Endothelial cell (in vitro differentiated cells): ENCODE measurements at places on chromosomes 7 and 10. TPM values are rescaled to one million over a fixed set of nuclear protein-coding genes. Genes with fewer than 3 reads are reported as not detected.
A peak's percentile ranks its signal among the peaks of the same experiment; 100 is the strongest.

DNA sequence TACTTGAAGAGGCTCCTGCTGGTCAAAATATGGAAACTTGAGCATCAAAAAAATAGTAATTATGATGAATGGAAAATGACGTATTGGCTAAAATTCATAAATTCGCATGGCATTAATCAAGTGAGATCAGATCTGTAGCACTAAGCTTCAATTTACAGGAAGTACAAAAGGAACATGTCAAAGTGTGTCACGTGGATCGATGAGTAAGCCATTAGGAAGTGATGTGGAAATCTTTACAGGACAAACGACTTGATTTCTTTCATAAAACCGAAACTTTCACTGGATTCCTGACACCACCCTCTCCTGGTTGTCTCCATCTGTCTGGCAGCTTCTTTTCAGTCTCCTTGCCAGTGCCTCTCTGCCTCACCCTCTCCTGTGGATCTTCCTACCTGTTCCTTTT, 25.8 kb downstream of the AKR1C8 start:
- H3K4me3 ChIP-seq, result no peak overlapping the region
- no peaks in the 10 kb centered on the region for H3K4me1 ChIP-seq
- H3K27ac ChIP-seq, result no peak overlapping the region
- no peaks in the 10 kb centered on the region for H3K27me3 ChIP-seq
- no peak for DNase-seq

GRCh38 chr10:71285180-71285545, 33.9 kb upstream of the SLC29A3 start:
- peak; percentile 60 for DNase-seq
- H3K36me3 ChIP-seq, result peaks cover 56% of the 10 kb centered on the region
- no peak overlapping the region for H3K27ac ChIP-seq
- peaks cover 25% of the 10 kb centered on the region for H3K4me1 ChIP-seq

UCMA gene
- total RNA-seq, result not detected

GRCh38 chr7:21300692-21301091, 127.2 kb upstream of the SP4 start:
- H3K4me3 ChIP-seq, result no peak overlapping the region
- no peaks in the 10 kb centered on the region for H3K4me1 ChIP-seq
- DNase-seq, result no peak

GRCh38 chr7:20089431-20089830, 127.8 kb downstream of the MACC1 start:
- no peaks in the 10 kb centered on the region for H3K4me1 ChIP-seq
- DNase-seq, result no peak
- no peak overlapping the region for H3K4me3 ChIP-seq
- H3K27ac ChIP-seq, result no peak overlapping the region
- H3K27me3 ChIP-seq, result no peaks in the 10 kb centered on the region

GRCh38 chr7:71193099-71193810, 61.3 kb downstream of the GALNT17 start:
- no peak overlapping the region for H3K4me3 ChIP-seq
- H3K27me3 ChIP-seq, result no peaks in the 10 kb centered on the region
- H3K36me3 ChIP-seq, result peaks cover 6% of the 10 kb centered on the region
- DNase-seq, result no peak
- no peaks in the 10 kb centered on the region for H3K4me1 ChIP-seq

DNA sequence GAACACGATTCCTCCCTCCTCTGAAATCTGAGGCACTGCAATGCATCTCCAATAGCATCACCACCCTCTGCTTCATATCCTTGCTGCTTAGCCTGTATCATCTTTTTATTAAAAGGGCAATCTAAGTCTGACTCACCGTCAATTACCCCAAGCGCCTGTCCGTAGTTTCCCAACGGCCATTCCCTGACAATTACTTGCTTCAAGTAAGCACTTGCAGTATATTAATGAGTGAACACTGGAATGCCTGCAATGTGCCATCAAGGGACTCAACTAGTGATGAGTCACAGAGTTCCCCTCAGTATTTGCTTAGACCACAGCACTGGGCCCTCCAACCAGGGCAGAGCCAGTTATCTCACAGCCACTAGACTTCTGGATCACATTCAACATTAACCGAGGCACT, 19.5 kb upstream of the PPP1R3C start:
- H3K27ac ChIP-seq, result no peak overlapping the region
- no peak overlapping the region for H3K4me3 ChIP-seq
- no peaks in the 10 kb centered on the region for H3K36me3 ChIP-seq

- peaks cover 66% of the 10 kb centered on the region for H3K36me3 ChIP-seq
- H3K27ac ChIP-seq, result no peak overlapping the region
- H3K4me3 ChIP-seq, result peak overlapping the region; percentile 21
- DNase-seq, result no peak
These were observed 13.1 kb downstream of the CASP2 start for GRCh38 chr7:143300959-143301935.

EN2 gene
- total RNA-seq, result 2.1 TPM

GRCh38 chr7:121027761-121028669, 39.5 kb downstream of the CPED1 start:
- H3K4me3 ChIP-seq, result no peak overlapping the region
- H3K27me3 ChIP-seq, result no peaks in the 10 kb centered on the region

PHKG1 gene
- total RNA-seq, result not detected

KCNIP2 gene
- total RNA-seq, result 7.7 TPM

DNA sequence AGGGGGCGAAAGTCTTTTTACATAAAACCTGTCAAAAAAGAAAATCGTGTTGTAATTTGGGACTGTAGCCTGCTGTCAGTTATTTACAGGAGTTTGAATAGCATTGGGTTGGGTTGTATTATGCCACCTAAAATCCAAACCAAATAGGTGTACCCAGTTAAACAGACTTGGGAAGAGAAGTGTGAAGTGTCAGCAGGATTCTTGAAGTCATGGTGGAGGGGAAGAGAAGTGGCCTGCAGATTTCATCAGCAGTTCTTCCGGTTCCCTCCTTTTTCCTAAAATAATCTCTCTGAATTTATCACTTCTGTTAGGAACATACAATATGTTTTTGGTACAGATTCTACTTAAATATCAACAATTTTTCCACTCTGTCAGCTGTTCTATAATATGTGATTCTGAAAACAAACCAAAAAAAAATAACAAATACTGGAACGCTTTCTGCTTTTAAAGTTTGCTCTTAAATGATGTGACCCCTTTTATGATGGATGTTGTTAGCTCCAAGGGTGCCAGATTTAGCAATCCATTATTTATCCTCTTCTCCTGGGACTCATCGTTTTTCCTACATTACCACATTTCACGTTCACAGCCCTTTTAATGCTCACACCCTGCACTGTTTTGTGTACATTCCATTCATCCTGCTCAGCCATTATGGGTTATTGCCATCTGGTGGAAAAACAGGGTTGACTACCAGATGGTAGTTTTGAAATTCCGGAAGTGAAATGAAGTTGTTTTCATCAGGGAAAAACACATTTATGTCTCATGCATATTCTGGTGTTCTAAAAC, 18.7 kb upstream of the ARHGAP12 start:
- peaks cover 17% of the 10 kb centered on the region for H3K4me1 ChIP-seq
- no peak overlapping the region for H3K27ac ChIP-seq
- no peak overlapping the region for H3K4me3 ChIP-seq

C10orf53 gene
- not detected for total RNA-seq

DNA sequence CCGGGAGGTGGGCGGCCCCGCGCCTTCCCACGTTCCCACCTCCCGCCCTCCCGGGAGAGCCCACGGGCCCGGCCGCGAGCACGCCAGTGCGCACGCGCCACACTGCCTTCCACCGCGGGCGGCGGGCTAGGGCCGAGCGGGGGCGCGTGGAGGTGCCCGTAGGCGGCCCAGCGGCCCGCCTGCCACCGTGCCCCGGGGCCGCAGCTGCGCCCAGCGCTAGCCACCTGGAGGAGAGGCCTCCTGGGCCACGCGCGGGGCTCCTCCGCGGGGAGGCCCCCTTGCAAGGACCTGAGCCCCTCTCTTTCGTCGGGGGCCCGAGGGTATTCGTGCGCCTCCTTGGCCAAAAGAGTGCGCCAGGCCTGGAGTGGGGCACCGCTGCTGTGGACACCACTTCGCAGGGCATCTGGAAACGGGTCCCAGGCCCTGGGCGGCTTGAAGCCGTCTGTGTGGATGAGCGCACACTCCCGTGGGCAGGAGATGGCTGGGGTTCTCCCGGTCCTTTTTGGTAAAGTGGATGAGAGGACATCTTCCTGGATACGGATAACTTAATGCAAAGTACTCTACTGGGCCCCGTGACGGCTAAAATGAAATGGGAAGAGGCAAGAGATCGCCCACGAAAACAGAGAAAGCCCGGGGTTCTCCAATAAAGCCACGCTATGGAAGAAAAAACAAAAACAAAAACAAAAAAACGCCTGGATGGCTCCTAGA, 9.0 kb upstream of the EBF3 start:
- DNase-seq, result no peak
- peaks cover 28% of the 10 kb centered on the region for H3K4me1 ChIP-seq
- H3K4me3 ChIP-seq, result no peak overlapping the region
- H3K36me3 ChIP-seq, result peaks cover 4% of the 10 kb centered on the region
- peaks cover 19% of the 10 kb centered on the region for H3K27me3 ChIP-seq

HNRNPA2B1 gene
- 623 TPM for total RNA-seq

GRCh38 chr7:136845899-136846465, 22.5 kb upstream of the CHRM2 start:
- H3K27me3 ChIP-seq, result no peaks in the 10 kb centered on the region
- DNase-seq, result no peak
- H3K4me3 ChIP-seq, result no peak overlapping the region

GRCh38 chr10:110138197-110138812, 69.1 kb upstream of the MXI1 start:
- peaks cover 18% of the 10 kb centered on the region for H3K4me1 ChIP-seq
- no peak for DNase-seq
- peaks cover under 1% of the 10 kb centered on the region for H3K36me3 ChIP-seq
- H3K27ac ChIP-seq, result no peak overlapping the region
- H3K27me3 ChIP-seq, result peaks cover 3% of the 10 kb centered on the region
- H3K4me3 ChIP-seq, result no peak overlapping the region

DNA sequence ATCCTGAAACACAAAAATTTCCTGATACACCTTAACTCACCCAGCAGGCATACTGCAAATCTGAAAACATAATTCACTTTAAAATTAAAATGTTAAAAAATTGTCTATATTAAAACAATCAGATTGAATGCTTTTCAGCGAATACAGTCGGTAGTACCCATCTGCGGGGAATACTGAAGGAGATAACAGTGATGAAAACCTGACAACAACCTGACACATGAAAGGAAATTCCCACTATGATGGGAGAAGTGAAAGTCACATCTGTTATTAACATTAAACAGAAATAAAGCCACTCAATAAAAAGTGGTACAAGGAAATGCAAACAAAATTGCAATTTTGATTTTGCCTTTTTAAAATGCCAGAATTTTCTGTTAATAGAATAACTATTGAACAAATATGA, 448.0 kb upstream of the SEMA3A start:
- H3K27ac ChIP-seq, result no peak overlapping the region
- no peak for DNase-seq
- H3K36me3 ChIP-seq, result no peaks in the 10 kb centered on the region
- H3K4me1 ChIP-seq, result no peaks in the 10 kb centered on the region

SRRM3 gene
- total RNA-seq, result 27.1 TPM

ITPRID1 gene
- total RNA-seq, result not detected

- H3K27ac ChIP-seq, result no peak overlapping the region
- peaks cover 6% of the 10 kb centered on the region for H3K27me3 ChIP-seq
- no peaks in the 10 kb centered on the region for H3K36me3 ChIP-seq
- no peak overlapping the region for H3K4me3 ChIP-seq
These were observed 57.4 kb upstream of the BAIAP2L1 start for GRCh38 chr7:98458090-98458875.

GRCh38 chr10:100528921-100529474, 673 bp downstream of the NDUFB8 start:
- H3K27ac ChIP-seq, result peak overlapping the region; percentile 84
- no peaks in the 10 kb centered on the region for H3K27me3 ChIP-seq
- H3K4me3 ChIP-seq, result peak overlapping the region; percentile 100
- peaks cover 20% of the 10 kb centered on the region for H3K4me1 ChIP-seq
- no peak for DNase-seq

STN1 gene
- total RNA-seq, result 11.5 TPM

POM121C gene
- 66.4 TPM for total RNA-seq

DNA sequence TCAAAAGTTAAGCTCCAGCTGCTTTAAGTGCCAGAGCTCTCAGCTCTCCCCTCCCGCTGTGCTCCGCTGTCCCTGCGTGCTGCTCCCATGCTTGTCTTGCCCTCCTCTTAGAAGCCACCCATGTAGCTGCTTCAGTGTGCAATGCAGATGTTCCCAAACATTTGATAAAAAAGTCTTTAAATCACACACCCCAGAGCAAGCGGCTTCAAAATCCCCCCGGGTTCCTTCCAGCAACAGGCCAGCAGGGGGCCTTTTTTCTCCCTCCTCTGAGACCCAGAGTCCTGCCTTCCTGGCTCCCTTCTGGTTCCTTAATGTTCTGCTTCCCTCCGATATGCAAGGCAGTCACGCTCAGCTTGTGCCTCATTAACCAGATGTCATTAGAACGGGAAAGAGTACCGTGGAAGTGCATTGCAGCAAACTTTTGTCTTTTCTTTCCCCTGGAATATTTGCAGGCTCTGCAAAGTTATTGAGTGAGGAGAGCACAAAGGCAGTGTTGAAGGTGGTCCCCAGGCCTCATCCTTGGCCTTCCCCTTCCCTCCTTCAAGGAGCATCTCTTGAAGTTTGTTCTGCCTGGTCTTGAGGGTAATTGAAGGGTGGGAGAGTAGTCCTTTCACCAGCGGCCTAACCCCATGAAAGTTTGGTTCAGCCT, 25.5 kb downstream of the LDB3 start:
- no peak overlapping the region for H3K4me3 ChIP-seq
- no peak overlapping the region for H3K27ac ChIP-seq
- peaks cover 4% of the 10 kb centered on the region for H3K36me3 ChIP-seq
- peaks cover 16% of the 10 kb centered on the region for H3K27me3 ChIP-seq
- peak; percentile 69 for DNase-seq

GRCh38 chr7:93046641-93047040, 71.1 kb downstream of the SAMD9 start:
- H3K27ac ChIP-seq, result no peak overlapping the region
- H3K4me1 ChIP-seq, result no peaks in the 10 kb centered on the region
- no peak overlapping the region for H3K4me3 ChIP-seq
- DNase-seq, result no peak

DNA sequence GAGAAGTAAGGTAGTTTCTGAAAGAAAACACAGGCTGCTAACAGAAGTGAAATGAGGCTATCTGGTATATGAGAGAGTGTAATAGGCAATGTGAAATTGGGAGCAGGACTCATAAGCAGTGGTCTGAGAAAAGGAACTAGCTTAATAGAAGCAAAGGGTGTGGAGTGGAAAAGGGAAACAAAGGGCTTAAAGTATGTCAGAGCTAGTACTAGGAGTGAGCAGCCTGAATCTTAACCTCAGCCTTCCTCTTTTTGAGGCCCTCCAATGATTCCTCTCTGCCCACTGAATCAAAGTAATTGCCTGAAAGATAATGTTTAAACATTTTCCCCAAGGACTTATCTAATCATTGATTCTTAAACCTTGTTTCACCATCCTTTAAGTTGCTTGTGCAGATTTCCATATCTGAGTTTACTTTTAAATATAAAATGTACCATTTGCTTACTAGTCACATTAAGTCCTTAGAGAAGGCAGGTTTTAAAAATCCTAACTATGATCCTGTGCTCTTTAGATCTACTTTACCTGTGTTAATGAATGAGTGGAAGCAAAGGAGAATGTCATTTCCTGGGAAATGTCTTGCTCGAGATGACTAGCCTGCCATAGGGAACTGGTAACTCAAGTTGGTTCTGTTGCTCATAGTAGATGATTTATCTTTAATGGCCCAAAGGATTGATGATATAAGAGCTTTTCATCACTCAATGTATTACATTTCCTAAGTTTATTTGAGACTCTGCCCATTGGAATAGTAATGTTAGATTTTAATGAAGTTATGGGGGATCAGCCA, 155.0 kb downstream of the SKAP2 start:
- DNase-seq, result no peak
- no peaks in the 10 kb centered on the region for H3K27me3 ChIP-seq
- H3K27ac ChIP-seq, result no peak overlapping the region

- peaks cover 29% of the 10 kb centered on the region for H3K36me3 ChIP-seq
- H3K4me3 ChIP-seq, result no peak overlapping the region
- peaks cover 3% of the 10 kb centered on the region for H3K27me3 ChIP-seq
These were observed 29.6 kb downstream of the PCBD1 start for GRCh38 chr10:70858759-70859158.

GRCh38 chr7:45863715-45864114, 9.2 kb downstream of the CCDC201 start:
- no peak overlapping the region for H3K4me3 ChIP-seq
- H3K27me3 ChIP-seq, result peaks cover 1% of the 10 kb centered on the region
